ENCODE measurements at places on chromosomes 11 and 22.

GRCh38 chr22:44519886-44520285 lies 21.9 kb upstream of the RTL6 start:
- no peak for DNase-seq

DNA sequence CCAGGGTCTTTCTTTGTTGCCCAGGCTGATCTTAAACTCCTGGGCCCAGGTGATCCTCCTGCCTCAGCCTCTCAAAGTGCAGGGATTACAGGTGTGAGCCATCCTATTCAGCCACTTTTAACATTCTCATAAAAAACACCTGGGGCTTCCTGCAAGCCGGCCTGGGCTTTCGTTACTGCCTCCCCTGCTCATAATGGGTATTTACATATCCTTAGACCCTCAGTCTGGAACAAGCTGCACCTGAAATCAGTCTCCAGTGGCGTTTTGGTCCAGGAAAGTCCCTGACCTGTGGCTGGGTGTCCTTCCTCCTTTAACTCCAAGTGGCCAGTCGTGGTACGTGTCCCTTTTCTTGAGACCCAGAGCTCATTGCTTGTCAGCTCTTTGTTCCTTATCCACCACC lies 320.7 kb downstream of the TMEM135 start:
- no peak for DNase-seq

- DNase-seq = no peak
Observed at GRCh38 chr11:62544581-62545436, 1.8 kb downstream of the AHNAK start.

GRCh38 chr11:14237444-14237961 lies 121.5 kb downstream of the RRAS2 start:
- DNase-seq = no peak

- DNase-seq = no peak
Observed at GRCh38 chr11:121067453-121067852, 33.6 kb upstream of the TECTA start.

DNA sequence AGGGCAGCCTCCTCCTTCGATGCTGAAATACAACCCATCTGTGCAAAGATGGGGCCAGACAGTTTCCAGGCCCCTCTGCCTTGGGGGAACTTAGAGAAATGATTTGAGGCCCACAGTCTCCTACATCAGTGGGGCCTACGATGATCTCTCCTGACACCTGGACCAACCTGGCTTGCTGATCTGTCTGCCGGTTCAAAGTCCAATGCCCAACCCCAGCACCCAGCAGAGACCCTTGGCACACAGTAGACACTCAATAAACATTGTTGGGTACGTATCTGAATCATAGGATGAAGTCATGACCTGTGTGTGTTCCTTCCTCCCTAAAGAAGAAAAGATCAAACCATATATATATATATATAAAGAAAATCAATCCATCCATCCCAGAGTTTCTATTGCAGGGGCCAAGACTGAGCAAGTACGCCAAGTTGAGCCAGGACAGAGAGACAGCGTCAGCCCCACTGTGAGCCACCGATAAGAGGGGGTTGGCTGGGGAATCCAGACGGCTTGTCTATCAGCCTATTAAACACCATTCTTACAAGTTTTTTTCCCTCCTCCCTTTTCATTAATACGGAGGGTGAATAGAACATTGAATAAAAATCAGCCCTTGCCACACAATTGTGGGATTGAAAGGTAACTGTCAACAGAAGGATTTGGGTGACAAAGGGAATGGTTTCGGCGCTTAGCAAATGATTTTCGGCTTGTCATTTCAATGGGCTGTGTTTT lies 244.1 kb downstream of the MN1 start:
- DNase-seq = no peak

DNA sequence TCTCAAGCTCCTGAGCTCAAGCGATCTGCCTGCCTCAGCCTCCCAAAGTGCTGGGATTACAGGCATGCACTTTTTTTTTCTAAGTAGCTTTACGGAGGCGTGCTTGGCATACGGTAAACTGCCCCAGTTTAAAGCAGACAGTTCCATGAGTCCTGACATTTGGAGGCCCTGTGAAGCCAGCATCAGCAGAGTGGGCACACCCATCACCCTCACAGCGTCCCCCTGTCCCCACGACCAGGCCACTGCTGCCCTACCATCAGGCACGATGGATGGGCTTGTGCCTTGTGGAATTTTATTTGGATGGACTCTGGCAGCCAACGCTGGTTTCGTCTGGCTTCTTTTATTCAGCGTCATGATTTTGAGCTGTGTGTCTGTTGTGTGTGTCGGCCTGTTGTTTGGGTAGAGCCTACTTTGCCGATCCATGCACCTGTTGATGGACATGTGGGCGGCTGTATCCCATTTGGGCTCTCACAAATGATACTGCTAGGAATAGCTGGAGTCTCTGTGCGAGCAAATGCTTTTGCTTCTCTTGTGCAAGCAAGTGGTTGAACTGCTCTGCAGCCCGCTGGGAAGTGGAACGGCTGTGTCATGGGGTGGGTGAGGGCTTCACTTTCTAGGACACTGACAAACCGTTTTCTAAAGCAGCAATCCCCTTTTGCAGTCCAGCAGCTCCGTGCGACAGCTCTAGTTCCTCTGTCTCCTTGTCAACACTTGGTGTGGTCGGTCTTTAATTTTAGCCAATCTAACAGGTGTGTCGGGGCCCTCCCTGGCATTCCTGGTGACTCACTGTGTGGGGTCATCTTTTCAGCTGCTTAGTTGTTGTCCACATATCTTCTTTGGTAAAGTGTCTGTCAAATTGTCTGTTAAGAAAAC lies 23.8 kb downstream of the KCNQ1 start:
- no peak for DNase-seq

DNA sequence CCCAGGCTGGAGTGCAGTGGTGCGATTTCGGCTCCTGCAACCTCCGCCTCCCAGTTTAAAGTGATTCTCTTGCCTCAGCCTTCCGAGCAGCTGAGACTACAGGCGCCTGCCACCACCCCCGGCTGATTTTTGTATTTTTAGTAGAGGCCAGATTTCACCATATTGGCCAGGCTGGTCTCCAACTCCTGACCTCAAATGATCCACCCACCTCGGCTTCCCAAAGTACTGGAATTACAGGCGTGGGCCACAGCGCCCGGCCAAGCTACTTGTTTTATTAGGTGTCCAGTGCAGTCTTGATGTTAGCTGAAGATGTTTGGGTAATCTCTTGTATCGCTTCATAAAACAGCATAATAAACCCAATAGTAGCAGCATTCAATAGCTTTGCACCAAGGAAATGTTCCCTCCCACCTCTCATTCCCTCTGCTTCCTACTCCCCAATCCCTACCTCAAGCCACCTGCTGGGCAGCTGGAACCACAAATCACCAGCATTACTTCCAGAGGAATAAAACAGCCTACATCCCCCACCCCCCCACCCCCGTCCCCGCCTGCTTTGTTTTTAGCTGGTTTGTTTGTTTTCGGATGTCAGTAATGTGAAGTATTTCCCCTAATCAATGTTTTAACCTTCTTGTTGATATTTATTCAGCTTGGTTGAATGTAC lies 11.0 kb upstream of the GRIK4 start:
- DNase-seq = no peak

DNA sequence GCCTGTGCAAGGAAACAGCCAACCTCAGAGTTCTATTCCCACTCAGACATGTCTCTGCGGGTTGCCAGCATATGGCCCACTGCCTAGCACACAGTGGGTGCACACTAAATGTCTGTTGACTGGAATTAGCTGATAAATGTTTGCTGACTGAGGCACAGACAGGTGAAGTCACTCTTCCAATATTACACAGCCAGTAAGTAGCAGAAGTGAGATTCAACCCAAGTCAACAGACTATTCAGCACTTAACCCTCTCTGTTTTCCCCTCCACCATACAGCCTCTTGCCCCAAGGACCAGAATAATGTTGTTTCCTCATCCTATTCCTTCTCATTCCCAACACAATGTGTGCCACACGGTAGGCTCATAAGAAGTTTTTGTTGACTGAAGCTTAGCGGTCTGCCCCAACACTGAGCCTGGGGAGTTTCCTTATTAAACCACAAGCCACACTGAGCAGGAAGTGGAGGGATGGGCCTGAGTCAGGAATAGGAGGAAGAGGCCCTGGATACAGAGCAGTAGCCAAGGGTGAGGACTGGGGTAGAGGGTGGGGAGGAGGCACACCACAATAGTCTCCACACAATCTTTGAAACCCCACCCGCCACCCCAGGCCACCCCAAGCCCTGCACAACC lies 15.7 kb upstream of the IL10RA start:
- DNase-seq = peak; percentile 27

- no peak for DNase-seq
Observed at GRCh38 chr11:112255067-112255720, 5.5 kb downstream of the PLET1 start.

DNA sequence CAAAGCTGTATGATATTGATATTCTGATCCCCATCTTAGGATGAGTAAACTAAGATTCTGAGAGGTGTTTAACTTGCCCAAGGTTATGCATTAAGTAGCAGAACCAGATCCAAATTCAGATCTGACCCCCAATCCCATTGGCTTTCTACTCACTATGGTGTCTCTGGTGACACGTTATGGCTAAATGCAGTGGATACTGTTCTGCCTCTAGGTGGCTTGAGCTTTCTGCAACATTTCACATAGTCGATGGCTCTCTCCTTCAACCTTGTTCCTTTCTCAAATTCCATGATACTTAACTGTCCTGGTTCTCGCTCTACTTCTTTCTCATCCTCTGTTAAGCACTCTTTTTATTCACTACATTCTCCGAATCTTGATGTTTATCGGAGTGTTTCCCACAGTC lies 9.4 kb downstream of the C11orf97 start:
- DNase-seq = no peak

GRCh38 chr11:73149105-73149504 lies 7.0 kb upstream of the FCHSD2 start:
- DNase-seq = no peak

- no peak for DNase-seq
Observed at GRCh38 chr22:49993649-49994360, 18.8 kb downstream of the IL17REL start.

DNA sequence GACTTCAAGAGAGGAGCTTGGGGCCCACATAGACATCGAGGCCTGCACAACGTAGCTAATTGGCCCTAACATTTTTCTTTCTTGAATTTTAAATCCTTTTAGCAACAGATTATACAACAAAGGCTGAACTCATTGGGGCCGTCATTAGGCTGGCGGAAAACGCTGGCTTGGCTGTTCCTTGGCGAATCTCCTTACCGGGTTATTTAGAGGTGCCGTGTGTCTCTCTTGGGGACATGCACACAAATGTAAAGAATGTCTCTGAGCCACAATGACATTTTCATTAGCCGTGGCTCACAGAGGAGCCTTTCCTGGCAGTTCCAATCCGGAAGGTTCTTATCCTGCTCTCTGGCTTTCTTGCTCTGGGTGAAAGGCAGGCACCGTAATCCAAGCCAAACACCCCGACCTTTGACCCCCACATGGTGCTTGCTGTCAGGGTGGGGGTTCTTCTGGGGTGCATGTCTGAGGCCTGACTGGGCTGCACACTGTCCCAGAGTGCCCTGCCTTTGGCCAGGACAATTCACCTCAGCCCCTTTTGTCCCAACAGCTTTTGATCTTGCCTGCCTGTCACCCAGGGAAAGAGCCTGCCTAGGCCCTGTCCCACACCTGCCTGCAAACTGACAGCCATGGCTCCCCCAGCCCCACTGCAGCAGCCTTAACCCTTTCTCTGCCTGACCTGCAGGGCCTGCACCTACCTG lies 9.2 kb upstream of the FGF3 start:
- no peak for DNase-seq

- DNase-seq = no peak
Observed at GRCh38 chr11:68498321-68498720, 37.8 kb downstream of the PPP6R3 start.

DNA sequence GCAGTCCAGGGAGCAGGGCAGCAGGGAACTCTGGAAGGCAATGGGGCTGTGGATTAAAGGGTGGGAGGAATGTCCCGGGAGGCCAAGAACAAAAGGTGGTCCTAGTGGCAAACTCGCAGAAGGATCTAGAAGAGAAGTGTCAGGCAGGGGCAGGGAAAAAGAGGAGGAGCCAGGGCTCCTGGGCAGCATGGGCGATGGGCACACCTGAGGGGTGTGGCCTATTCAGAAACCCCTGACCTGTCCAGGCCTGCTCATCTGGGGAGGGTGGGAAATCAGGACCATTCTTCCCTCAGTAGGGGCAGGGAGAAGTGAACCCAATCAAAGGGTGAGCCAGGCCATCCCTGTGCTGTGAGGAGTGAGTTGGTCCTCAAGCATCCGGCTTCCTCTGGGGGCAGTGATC lies 108.6 kb downstream of the TRIM29 start:
- no peak for DNase-seq

DNA sequence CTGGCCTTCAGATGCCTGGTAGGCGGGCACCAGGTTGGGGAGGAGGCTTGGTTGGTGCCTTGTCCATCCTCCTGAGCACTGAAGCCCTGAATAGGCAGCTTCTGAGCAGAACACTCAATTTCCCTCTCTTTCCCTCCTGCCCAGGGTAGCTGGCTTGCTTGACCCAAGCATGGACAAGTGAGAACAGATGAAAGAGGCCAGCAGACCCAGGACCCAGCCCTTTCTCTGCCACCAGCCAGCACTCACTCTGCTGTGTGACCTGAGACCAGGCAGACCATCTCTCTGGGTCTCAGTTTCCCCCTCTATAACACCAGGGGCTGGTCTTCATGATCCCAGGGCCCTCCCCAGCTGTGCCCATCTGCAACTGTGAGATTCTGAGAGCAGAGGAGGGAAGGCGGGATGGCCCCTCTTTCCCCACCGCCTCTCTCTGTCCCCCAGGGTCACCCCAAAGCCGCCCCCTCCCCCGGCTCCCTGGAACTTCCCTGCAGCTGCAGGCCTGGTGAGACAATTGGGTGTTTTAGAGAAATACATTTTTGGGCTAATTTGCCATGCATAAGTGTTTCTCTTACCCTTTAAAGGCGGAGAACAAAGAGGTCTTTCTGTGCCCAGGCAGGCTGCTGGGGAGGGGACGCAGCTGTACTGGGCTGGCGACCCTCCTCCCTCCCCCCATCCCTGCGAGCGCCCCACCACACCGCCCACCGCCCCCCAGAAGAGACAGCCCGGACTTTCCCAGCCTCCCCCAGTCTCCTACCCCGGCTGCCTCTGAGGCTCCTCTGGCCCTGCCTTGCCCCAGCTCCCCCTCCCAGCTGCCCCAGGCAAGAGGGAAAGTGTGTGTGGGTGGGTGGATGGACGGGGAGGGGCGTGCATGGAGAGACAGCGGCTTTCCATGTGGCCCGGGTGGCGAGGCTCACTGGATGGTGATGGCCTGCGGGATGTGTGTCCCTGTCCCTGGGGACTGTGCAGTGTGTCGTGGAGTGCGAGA lies 30.8 kb upstream of the PICK1 start:
- no peak for DNase-seq

Data from effector memory CD4-positive, alpha-beta T cell (primary cell).